Bronchial epithelial cell (primary cell): ENCODE measurements at places on chromosomes 2 and 18. TPM values are rescaled to one million over a fixed set of nuclear protein-coding genes. Genes with fewer than 3 reads are reported as not detected.
A peak's percentile ranks its signal among the peaks of the same experiment; 100 is the strongest.

Gene NEB
- 0.26 and 0.90 TPM in 2 replicates for total RNA-seq

Gene TMEM163
- not detected in 2 replicates for total RNA-seq

Gene HS1BP3
- 27.6 and 37.8 TPM in 2 replicates for total RNA-seq

Gene SCYGR6
- total RNA-seq: not detected in 2 replicates

Gene ALK
- total RNA-seq: not detected in 2 replicates

Gene EHD3
- total RNA-seq: 1.6 and 2.3 TPM in 2 replicates

Gene RNASEH1
- total RNA-seq: 43.1 and 51.9 TPM in 2 replicates

Gene STPG4
- total RNA-seq: under 0.01 and 0.51 TPM in 2 replicates

Gene CD8B2
- total RNA-seq: not detected in 2 replicates

Gene MALT1
- total RNA-seq: 62.4 and 64.6 TPM in 2 replicates

Gene AAK1
- total RNA-seq: 17.9 and 32.5 TPM in 2 replicates

Gene DSG4
- total RNA-seq: under 0.01 TPM in 1 of 2 replicates, not detected in the other

- DNase-seq: no peak
Measured at GRCh38 chr2:10240911-10241610, 61.6 kb upstream of the HPCAL1 start.

DNA sequence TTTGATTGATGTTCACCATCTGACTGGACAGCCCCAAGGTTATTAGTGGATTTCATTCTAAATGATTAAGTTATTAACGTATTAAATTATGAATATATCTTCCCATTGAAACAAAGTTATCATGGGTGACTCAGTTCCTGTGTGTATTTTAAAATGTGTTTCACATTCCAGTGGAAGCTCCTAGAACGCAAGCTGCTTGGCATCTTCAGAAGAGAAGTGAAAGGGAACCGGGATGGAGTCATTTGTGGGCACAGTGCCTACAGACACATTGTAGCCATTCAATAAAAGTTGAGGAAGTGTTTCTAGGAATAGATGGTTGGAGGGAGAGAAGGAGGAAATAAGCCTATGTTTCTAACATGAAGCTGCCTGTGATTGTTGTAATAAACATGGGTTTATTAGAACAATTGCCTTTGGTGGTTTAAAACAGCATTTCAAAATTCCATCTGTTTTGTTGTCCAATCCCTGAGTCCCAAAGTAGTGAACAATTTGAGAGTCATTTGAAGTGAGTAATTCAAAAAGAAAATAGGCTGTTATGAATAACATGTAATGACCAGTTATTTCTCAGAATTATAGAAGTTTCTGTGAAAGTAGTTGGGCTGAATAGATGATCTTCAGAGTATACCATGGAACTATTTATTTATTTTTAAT lies 143.5 kb downstream of the PKP4 start:
- DNase-seq: peak; percentile 94

DNA sequence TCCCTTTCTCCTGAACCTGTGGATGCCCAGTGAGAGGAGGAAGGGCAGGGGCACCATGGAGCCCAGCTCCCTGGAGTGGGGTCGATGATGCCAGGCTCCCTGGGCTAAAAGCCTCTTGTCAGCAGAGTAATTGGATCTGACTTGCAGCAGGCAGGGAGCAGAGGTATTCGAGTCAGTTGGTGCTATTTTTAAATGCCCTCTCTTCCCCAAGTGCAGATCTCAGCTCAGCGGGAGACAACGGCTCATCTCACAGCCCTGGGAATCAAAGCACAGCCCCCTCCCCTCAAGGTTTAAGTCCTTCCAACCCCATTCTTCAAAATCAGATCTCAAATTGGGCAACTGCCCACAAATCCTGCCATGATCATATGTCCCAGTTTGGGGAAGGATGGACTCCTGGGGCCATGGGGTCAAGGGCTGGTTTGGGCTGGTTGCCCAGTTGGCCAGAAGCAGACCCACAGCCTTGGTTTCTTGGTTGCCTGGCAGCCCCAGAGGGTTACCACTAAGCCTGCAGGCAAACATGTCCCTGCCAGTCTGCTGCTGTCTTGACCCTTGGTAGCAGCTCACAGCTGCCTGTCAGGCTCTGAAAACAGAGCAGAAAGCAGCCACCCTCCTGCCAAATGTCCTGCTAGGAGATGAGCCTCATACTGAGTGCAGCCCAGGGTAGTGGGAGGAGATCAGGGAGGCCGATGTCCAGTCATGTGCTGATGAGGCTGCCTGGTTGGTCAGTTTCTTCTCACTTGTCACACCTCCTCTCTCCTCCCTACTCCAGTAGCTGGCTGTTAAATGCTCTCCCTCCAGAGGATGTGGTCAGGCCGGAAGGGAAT lies 244.9 kb downstream of the LOXHD1 start:
- peak; percentile 35 for DNase-seq

DNA sequence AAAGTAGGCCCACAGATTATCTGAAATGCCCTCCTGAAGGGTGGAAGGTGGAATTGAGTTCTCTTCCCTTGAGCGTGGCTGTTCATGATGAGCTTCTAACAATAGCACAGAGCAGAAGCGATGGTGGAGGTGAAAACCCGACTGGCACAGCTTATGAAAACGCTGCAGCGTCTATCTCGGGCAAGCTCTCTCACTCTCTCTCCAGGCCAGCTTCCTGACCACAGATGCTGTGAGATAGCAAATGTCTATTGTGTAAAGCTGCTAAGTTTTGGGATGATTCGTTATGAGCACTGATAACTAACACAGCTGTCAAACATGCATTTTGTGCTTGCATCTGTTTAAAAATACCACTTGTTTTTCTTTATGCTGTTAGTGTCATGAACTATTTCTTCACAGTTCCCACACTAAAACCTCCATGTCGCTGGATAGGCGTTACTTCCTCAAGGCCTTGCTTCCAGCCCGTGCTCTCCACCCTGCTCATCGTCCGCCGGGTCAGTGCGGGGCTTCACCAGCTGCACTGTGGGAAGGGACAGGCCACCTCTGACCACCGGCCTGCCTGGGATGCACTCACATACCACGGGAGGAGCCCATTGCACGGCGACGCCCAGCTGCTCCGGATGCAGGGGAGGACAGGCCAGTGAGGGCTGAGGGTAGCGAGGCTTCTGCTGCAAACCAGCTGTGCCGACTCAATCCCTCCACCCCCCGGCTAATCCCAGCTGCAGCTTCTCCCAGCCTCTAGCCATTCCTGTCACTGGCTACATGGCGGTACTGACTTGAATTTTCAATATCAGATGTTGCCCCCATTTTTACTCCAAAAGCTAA lies 60.0 kb upstream of the OTOS start:
- no peak for DNase-seq

DNA sequence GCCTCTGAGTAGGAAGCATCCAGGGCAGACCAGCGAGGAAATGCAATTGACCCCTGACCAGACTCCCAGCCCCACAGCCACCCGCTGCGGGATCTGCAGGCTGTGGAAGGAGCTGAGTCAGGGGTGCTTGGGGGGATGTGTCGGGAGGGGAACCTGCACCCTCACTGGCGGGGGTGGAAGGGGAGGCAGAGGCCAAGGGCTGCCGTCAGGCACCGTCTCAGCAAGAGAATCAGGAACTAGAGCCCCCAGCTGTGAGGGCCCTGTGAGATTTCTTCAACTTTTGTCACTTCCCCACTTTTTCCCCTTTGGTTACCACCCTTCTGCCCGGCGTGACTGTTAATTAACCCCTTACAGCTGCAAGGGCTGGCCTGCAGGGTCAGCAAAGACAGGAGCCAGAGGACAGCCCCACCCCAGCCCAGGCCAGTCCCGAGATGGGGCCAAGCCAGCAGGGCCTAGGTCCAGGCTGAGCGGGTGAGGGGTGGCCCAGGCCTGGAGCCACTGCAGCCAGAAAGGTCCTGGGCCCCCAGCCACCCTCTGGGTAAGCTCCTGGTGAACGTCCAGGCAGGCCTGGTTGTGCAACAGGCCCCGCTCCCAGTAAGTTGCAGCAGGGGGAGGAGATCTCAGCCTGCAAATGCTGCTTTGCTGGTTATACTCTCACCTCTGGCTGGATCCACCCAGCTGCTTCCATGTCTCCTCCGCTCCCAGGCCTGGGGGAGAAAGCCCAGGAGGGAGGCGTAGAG lies 147.0 kb upstream of the ID2 start:
- DNase-seq: no peak

- peak; percentile 18 for DNase-seq
Measured at GRCh38 chr2:150110548-150110947, 376.9 kb downstream of the RND3 start.

GRCh38 chr2:43934567-43934966 lies 61.2 kb downstream of the LRPPRC start:
- peak; percentile 33 for DNase-seq

DNA sequence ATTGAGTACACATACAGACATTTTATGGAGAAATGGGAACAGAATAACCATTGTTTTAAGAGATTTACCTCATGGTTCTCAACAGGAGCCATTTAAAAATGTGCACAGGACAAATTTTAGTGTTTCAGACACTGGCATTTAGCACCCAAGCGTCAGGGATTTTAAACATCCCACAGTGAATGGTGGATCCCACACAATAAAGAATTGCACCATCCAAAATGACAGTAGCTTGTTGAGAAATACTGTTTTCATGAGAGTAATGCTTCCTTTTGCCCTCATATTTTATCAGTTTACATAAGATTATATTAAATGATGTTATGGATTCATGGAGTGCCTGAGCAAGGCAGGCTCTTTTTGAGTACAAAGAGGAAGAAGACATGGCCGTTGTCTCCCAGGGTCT lies 54.0 kb downstream of the MFSD6 start:
- no peak for DNase-seq

DNA sequence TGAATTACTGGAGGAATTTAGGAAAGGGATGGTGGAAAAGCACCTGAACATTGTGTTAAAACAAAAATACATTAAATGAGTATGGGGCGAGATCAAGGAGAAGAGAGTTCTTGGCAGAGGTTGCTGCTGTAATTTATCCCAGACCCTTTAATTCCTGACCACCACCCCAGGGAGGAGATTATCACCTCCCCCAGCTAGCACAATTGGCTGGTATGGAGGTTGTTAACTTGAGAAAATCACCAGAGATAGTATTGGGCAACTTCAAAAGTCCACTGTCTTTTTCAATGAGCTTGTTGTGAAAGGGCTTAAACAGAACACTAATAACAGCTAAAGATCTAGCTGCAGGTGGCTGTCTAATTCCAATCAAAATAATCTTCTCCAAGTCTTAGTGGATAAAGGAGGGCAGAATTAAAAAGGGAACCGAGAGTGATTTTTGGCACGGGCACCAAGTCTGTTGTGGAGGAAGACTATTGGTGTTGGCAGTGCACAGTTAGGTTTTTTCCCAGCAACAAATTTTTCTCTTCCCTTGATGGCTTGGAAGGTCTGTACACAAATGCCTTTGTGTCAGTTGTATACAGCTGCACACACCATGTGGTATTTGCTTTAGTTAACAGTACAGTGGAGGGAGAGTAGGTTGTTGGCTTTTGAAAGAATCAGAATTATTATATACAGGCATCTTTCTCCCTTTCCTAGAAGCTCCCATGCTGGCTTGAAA lies 289.5 kb downstream of the SLC4A3 start:
- DNase-seq: no peak

DNA sequence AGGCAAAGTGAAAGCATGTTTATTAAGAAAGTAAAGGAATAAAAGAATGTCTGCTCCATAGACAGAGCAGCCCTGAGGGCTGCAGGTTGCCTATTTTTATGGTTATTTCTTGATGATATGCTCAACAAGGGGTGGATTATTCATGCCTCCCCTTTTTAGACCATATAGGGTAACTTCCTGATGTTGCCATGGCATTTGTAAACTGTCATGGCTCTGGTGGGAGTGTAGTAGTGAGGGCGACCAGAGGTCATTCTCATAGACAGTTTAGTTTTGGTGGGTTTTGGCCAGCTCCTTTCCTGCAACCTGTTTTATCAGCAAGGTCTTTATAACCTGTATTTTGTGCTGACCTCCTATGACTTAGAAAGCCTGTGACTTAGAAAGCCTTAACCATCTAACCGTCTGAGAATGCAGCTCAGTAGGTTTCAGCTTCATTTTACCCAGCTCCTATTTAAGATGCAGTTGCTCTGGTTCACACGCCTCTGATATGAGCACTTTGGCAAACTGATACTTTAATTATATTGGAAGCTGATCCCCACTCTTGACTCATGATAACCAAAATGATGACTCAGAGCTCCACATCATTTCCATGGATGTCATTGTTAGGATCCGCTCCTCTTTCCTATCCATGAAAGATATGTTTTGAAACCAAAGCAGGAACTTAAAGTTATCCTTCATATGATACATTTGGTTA lies 14.5 kb upstream of the ERMN start:
- peak; percentile 35 for DNase-seq

GRCh38 chr2:84619794-84620371 lies 103.6 kb downstream of the DNAH6 start:
- DNase-seq: no peak

GRCh38 chr18:53489266-53489665 lies 735.2 kb downstream of the MBD2 start:
- DNase-seq: no peak

GRCh38 chr2:214180071-214180470 lies 230.8 kb upstream of the VWC2L start:
- no peak for DNase-seq

GRCh38 chr2:124559236-124559635 lies 534.1 kb downstream of the CNTNAP5 start:
- DNase-seq: no peak

DNA sequence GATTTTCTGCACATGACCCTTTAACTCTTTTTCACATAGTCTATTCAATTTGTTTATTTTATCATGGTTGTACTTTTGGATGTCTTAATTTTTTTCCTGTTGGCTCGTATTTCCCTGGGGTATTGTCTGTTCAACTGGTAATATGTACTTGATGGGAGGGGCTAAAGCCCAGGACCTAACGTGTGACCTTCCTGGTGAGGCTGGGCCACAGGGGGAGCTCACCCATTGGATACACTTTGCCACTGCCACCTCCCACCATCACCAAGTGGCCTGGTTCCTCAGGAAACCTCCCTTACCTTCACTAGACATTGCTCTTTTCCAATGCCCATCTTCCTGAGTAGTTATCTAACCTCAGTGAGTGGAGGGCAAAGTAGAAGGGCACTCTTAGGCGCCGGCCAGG lies 143.9 kb upstream of the LTBP1 start:
- no peak for DNase-seq

DNA sequence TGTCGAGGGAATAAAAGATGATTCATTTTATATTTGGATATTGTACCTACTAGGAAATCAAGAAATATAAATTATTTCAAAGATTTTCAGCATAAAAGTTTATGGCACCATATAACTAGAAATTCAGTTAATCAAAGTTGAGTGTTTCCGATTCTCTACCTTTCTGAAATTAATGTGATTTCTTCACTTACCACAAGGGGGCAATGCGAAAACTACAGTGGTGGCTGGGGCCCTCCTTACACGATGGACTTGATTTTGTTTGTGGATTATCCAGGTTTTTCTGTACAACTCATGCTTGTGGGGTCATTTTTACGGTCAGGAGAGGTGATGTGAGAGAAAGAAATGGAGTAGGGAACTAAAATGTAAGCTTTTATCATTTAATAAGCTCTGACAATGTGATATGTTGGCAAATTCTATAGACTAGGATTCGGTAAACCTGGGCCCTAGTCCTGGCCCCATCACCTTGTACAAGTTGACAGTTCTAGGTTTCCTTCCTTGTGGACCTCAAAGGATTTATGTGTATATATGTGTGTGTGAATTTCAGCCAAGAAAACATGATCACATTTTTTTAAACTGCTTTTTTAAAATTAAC lies 47.6 kb downstream of the G6PC2 start:
- DNase-seq: no peak

DNA sequence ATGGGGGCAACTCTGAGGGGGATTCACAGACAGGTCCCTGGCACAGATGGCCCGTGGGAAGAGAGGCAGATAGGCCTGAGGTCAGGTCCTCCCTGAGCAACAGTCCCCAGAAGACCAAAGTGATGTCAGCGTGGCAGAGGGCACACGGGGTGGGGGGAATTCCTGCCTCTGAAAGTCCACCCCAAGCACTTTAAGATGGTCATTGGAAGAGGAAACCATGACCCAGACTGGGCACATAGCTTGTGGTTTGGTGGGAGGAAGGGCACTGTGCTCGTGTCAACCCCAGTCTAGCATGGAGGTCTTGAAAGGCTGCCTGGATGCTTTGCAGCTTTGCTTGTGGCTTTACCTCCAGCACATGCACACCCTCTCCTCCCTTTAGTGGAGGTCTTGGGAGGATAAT lies 38.0 kb upstream of the SIX2 start:
- no peak for DNase-seq
